Gastrocnemius medialis (tissue), 4 donors: ENCODE measurements at places on chromosomes 4 and X.

- DNase-seq, result no peak
Observed at GRCh38 chr4:78551420-78552351, at the start of gene ANXA3. TSS of gene ANXA3 (plus strand) at chr4:78551770. CDS start at chr4:78554474, 2,704 bp downstream.

DNA sequence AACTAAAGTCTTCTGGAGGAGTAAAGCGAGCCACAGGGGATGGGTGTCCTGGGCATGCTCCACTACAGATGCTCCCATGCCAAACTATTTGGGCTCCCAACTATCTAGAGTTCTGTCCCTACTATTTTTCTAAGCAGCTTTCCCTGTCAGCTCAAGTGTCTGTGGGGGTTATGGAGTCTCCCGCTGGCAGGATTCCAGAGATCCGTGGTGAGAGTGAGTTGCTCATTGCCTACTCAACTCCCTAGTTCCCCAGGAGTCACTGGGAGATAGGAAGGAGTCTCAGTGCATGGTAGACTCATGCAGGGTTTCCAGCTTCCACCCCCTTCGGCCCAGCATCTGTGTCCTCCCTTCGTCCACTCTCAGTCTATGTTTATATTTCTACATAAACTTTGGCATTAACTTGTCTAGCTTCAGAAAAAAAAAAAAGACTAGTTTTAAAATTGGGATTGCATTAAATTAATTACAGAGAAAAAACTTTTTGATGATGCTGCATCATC is 55.1 kb upstream of the INPP4B start:
- no peak for DNase-seq

DNA sequence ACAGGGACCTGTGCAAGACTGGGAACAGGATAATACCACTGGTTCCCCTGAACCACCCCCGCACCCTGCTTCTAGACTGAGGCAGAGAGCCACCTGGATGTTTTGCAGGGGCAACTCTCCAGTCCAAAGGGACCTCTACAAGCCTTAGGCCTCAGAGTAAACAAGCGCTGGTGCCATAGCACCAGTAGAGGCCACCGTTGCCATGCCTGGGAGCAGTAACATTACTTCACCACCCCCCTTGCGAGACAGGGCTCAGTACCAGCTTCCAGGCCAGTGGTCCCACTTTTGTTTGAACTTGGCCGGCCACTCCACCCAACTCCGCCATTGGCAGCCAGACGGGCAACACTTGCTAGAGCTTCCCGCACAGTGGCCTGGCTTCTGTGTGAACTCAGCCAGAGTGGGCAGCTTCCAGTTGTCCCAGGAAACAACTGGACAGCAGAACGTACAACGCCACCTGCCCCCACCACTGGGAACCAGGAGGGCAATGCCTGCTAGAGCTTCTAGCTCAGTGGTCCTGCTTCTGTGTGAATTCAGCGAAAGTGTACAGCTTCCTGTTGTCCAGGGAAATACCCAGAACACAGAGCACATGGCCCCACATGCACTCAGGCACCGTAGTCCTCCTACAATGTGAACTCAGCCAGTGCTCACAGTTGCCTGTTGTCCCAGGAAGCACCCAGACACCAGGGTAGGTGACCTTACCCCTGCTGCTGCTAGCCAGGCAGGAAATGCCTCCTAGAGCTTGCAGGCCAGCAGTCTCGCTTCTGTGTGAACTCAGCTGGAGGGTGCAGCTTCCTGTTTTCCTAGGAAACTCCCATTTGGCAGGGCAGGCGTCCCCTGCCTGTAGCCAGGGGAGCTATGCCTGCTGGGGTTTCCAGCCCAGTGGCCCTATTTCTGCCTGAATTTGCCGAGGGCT is 39.9 kb upstream of the PCDH19 start:
- no peak for DNase-seq

DNA sequence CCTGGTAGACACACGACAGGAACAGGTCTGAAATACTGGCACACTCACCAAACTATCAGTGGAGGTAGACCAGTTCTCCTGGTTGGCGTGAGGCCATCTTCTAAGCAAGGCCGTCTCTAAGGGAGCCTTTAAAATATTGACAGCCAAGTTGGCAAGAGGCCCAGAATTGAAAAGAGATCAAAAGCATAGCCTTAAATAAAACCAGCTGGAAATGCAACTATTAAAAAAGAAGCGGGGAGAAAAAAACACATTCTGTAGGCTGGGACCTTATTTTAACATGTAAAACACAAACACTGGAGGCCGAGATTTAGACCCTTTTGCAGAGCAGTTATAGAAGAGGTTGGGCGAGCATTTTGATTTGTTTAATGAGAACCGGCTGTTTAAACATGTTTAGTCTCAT is 233.0 kb upstream of the CLNK start:
- DNase-seq, result no peak

- no peak for DNase-seq
Observed at GRCh38 chr4:6663596-6664393, 23.3 kb downstream of the MRFAP1 start.

DNA sequence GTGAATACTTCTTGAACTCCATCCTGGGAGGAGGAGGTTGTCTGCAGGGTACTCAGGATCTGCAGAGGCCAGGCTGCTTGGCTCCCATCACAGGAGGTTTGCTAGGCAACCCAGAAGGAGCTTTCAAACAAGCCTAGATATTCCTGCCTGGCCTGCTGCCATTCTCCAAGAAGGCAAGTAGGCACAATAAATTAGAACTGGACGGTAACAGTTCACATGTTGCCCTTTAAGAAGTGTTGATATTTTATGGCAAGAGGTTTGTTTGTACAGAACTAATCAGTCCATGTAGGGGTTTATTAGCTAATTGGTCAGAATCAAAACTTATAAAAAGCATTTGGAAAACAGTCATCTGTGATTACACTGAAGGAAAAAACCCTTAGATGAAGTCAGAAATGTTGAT is 39.3 kb downstream of the SYNPO2 start:
- no peak for DNase-seq

DNA sequence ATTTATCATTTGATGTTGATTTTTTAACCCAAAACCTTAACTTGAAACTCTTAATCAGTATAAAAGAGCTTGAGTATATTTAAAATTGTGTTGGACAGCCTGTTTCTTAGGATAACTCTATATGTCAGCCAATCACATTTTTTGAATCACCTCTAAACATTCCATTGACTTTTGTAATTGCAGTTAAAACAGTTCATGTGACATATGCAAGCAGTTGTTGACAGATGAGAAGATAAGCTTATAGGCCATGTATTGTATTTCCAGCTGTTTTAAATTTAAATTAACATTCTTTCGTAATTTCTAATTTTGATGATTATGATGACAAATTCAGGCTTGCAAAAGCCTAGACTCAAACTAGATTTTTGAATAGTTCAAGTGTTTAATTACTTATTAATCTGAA is 17.4 kb downstream of the VEGFC start:
- DNase-seq, result no peak

- DNase-seq, result no peak
Observed at GRCh38 chr4:64095398-64095797, 313.9 kb downstream of the TECRL start.

- no peak for DNase-seq
Observed at GRCh38 chrX:47182106-47182700, 11.4 kb upstream of the UBA1 start.

- DNase-seq, result no peak
Observed at GRCh38 chrX:96464880-96465558, 219.6 kb upstream of the DIAPH2 start.

DNA sequence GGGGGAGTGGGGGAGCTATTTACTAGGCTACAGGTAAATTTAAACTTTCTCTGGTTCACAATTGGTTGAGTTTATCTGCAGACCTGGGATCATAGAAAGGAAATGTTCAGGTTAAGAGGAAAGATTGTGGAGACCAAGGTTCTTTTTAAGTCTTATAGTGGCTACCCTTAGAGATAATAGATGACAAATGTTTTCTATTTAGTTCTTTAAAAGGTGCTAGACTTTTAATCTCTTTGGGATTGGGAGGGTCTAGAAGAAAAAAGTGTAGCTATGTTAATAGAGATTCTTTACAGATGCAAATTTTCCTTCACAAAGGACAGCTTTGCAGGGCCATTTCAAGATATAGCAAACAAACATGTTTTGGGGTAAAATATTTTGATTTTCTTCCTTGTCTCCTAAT is 76.0 kb downstream of the TEX13C start:
- DNase-seq, result no peak

GRCh38 chr4:24172406-24172805 is 282.6 kb upstream of the PPARGC1A start:
- no peak for DNase-seq

DNA sequence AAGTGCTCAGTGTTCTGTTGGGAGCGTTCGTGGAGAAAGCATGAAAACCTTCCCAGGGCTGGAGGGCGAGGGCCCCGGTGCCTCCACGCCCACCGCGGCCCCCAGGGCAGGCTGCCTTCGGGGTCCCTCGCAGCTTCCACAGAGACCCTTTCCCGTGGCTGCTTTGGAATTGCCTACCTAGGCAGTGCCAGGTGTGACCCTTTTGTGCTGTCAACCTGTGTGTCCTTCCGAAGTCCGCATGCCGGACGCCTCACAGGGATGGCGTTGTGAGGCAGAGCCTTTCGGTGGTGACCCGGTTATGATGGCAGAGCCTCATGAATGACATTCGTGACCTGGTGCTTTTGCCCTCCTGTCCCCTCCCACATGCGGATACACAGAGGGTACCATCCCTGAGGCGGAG is 17.4 kb downstream of the TMEM175 start:
- peak; percentile 5 for DNase-seq

GRCh38 chrX:1719270-1719669 is 104.4 kb downstream of the ASMT start:
- no peak for DNase-seq

- no peak for DNase-seq
Observed at GRCh38 chr4:147773261-147774184, 41.6 kb downstream of the ARHGAP10 start.
